ENCODE measurements at places on chromosomes 3 and 15.

GRCh38 chr3:60774617-60775016, 476.6 kb downstream of the FHIT start:
- DNase-seq = no peak

- no peak for DNase-seq
Observed at GRCh38 chr3:102036017-102036416, 186.7 kb downstream of the NFKBIZ start.

- no peak for DNase-seq
Observed at GRCh38 chr15:35723852-35724251, 177.9 kb upstream of the DPH6 start.

- no peak for DNase-seq
Observed at GRCh38 chr3:194602669-194603171, 30.5 kb downstream of the TMEM44 start.

- no peak for DNase-seq
Observed at GRCh38 chr3:125349556-125350165, 25.5 kb downstream of the ZNF148 start.

DNA sequence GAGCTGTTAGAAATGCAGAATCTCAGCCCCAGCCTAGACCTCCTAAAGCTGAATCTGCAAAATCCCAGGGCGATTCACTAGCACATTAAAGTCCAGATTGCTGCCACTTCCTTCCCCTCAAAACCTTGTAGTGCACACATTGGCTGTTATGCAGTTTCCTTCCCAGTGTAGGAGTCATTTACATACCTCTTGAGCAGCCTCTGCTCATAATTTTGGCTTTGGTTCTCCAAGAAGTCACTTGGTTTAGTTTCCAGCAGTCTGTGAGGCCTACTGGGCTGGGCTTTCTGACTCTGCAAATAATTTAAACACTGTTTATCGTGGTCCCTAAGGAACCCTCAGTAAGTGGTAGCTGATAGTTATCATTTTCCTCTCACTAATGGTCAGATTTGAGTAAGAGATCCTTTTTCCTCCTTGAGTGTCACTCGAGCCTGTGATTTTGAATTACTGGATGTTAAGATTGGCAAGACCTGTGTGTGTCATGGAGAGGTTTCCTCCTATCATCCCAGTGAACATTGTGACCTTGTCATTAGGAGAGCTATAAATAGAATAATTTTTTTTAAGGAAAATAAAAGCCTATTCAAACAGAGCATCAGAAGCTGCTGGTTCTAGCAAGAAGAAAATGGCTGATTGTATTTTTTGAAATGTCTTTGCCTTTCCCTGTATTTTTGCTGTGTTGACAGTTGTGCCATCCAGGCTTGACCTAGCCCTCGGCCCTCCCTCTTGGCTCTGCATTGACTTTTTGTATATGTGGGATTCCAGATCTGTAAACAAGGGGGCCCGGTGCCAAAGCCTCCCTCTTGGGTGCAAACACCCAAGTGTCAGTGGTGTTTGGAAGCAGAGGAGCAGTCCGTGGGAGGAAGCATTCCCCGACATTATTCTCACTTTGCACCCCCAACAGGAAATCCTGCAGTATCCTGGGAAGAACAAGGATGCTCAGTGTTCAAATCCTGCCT, 134.8 kb upstream of the ANKRD28 start:
- no peak for DNase-seq

DNA sequence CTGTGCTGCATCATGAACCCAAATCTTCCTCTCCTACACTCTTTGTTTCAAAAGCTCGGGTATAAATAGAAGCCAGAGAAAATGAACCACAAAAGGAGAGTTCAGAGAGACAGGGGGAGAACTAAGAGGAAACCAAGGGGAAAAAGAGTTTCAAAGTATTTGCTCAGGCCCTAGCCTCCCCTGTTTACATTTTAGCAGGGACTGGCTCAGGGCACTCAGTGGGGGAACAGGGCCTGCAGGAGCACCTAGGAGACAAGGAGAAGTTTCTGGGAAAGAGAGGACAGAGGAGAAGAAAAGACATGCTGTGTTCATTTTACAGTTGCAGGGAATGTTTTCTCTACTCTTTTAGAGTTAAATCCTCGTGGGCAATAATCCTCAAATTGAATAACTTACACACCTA, 8.5 kb upstream of the IL17RD start:
- DNase-seq = no peak

GRCh38 chr15:74055804-74056203, 26.5 kb downstream of the GOLGA6A start:
- DNase-seq = no peak

GRCh38 chr3:71380096-71380495, 203.4 kb downstream of the FOXP1 start:
- DNase-seq = no peak

DNA sequence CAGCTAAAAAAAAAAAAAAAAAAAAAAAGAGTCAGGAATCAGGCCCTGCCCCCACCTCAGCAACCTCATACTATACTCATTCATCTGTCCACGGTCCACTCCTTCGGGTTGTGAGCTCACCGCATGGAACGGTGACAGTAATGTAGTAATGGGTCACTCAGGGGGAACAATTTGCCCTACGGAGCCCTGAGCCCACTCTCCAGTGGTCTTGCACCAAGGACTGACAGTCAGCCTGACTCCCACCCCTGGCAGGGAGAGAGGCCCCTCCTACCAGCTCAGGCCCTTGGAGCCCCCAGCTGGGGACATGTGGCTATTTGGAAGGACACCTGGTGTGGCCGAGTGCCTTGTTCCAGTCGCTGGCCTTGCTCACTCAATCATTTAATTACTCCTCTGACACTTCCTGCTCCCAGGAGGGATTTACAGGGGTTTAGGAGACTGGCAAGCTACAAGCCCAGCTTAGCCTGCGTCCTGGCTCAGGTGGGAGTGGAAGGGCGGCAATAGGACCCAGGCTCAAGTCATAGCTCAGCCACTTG, 19.9 kb upstream of the CACNA2D2 start:
- no peak for DNase-seq

DNA sequence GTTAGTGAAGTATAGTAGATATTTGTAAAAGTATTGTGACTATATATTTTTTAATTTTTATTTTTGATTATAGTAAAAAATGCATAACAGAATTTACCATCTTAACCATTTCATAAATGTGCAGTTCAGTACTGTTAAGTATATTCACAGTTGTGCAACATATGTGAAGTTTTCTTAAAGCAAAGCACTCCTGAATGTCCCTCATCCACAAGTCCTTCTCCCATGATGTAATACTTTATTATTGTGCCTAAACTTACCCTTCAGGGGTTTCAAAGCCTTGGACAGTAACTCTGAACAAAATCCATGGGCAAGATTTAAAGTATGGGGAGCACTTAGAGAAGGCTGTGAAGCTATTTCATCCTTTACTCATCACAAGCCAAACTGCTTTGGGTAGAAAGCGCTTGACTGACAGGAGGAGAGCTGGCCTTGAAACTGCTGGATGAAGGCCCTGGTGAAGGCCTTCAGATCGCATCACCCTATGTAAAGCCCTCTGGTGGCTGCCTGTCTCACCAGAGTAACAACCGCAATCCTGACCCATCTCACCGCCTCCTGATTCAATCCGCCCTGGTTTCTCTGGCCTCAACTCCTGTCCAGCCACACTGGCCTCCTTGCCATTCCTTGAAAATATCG, 28.0 kb downstream of the LSM3 start:
- no peak for DNase-seq

DNA sequence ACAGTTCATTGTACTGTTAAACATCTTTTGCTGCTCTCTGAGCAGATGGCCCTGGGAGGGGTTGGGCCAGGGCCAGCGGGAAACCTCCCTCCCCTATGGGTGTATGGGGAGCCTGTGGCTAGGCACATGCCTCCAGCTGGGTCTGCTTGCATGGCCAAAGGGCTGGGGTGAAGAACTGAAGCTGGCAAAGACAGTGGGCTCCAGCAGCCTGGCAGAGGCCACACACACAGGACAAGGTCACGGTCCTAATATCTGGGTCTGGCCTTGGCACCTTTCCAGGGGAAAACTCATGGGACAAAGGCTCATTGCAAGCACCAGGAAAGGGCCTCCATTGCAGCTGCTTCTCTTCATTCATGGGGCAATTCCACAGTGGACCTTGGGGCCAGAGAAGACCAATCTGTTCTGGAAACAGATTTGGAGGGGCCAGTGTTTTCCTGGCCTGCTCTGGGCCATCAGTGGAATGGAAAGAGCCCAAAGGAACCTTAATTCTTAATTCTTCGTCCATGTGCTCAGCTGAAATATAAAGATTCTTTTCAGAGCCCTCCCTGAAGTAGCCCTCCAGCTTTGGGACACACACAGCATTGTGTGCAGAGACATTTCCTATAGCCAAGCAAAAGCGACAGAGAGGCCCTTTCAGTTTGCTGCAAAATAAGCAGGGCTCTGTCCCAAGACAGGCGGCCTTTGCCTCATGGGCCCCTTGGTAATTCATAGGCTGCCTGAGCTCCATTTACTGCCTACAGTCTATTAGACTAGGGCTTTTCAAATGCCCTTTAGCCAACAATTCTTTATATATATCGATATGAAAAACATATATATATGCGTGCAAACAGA, 11.3 kb upstream of the LIMD1 start:
- DNase-seq = no peak

- DNase-seq = no peak
Observed at GRCh38 chr3:48600711-48601621, 5.8 kb upstream of the COL7A1 start.

- no peak for DNase-seq
Observed at GRCh38 chr3:177194299-177194698, 3.0 kb downstream of the TBL1XR1 start.

- DNase-seq = no peak
Observed at GRCh38 chr3:147614210-147614609, 205.0 kb downstream of the ZIC1 start.

DNA sequence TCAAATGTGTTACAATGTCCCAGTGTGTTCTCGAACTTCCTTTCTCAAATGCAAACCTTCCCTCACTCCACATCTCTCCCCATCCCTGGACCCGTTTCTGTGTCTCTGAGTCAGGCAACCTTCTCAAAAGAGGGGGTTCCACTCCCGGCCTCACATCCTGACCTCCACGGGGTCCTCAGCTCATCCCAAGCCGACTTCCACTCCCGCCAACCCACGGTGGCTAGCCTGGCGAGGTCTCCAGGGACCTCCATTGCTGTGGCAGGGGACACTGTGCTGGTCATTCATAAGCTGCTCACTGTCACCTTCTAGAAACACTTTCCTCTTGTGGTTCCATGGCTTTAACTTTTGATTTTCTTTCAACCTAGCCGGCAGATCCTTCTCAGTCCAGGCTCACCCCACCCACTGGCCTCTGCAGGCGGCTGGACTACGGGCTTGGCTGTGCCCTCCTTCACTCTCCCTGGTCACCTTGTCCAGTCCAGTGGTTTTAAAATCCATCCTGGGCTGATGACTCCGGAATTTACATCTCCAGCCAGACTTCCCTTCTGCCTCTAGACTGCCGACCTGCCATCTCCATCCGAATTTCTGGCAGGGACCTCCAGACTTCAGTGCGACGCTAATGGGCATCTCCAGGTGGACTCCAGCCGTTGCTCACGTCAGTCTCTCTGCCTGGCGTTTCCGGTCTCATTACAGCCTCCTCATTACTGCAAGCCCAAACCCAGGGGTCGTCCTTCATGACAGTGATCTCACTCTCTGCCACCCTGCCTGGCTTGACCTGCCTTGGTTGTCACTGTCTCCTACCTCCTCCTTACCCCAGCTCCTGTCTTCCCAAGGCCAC, 20.0 kb downstream of the ABTB1 start:
- no peak for DNase-seq

- no peak for DNase-seq
Observed at GRCh38 chr3:197736010-197736490, 654 bp downstream of the RUBCN start.

GRCh38 chr3:70738291-70738681, 425.8 kb upstream of the MDFIC2 start:
- no peak for DNase-seq

GRCh38 chr3:57682284-57682683, 10.6 kb downstream of the DENND6A start:
- no peak for DNase-seq

GRCh38 chr15:100093211-100094126, 248.3 kb downstream of the ADAMTS17 start:
- no peak for DNase-seq

DNA sequence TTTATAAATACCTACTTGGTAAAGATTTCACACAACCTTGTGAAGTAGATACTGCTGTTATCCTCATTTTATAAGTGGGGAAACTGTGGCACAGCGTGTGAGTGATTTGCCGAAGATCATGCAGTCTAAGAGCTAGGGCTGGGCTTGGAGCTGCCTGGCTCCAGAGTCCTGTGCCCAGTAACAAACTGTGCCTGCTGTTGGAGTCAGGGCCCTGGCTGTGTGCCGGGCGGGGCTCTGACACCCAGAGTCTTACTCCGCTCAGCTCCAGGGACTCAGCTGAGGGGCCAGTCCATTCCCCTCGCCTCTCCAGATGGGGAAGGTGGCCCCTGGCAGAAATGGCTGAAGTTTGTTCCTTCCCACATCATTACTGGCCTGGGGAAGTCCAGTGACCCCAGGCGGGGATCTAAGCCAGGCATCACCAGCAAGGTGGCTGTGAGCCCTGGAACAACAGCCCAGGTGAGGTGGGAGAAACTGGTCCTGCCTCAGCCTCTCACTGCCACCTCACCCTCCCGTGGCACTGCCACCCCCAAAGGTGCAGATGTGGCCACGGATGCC, 17.3 kb upstream of the PLXNA1 start:
- no peak for DNase-seq

- no peak for DNase-seq
Observed at GRCh38 chr3:161558236-161558635, 61.6 kb downstream of the OTOL1 start.
